Right ventricle myocardium inferior (tissue), 1 donor: ENCODE measurements at places on chromosomes 7 and 10.

GRCh38 chr7:117555260-117555659 is 75.4 kb downstream of the CFTR start:
- DNase-seq: no peak

DNA sequence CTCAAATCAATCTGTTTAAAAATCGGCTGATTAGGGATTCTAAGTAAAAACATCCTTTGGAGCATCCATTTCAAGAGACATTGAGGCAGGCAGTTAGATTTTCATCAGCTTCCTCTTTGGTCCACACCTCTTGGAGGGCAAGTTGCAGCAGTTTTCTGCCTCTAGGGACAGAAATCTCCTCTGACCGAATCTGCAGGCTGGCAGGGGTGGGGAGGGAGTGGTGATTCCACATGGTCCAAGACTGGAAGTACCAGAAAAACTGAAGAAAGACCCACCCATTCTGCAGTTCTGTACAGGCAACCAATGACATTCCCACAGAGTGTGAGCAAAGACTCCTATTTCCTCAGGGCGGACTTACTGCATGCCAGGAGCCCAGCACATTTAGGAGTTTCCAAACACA is 29.0 kb downstream of the FGFBP3 start:
- no peak for DNase-seq

- peak; percentile 76 for DNase-seq
Measured at GRCh38 chr10:95374597-95375209, 83.9 kb upstream of the PDLIM1 start.

DNA sequence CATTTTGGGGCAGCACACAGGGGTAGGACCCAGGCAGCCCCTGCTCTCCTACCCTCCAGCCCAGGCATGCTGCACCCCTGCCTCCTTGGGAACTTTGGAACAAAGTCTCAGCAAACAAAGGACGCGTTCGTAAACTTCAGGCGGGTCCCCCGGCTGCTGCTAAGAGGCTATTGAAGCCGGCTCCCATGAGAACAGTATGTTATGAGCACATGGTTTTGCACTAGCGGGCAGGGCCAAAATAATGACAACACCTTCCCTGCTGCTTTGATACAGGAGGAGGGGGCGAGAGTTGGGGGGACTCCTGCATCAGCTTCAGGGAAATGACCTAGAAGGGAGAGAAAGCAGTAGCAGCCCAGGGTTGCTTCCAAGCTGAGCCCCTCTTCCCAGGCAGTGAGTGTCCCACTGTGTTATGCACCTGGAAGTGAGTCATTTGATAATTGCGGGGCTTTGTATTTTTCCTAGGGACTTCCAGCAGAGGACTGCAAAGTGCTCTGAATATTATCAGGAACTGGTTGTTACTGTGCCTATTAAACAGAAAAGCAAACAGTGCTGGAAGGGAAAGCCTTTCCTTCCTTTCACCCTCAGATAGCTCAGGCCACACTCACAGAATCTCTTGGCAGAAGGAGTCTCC is 6.9 kb downstream of the ITPRIP start:
- no peak for DNase-seq

- DNase-seq: no peak
Measured at GRCh38 chr10:44335330-44336021, 49.4 kb downstream of the CXCL12 start.

DNA sequence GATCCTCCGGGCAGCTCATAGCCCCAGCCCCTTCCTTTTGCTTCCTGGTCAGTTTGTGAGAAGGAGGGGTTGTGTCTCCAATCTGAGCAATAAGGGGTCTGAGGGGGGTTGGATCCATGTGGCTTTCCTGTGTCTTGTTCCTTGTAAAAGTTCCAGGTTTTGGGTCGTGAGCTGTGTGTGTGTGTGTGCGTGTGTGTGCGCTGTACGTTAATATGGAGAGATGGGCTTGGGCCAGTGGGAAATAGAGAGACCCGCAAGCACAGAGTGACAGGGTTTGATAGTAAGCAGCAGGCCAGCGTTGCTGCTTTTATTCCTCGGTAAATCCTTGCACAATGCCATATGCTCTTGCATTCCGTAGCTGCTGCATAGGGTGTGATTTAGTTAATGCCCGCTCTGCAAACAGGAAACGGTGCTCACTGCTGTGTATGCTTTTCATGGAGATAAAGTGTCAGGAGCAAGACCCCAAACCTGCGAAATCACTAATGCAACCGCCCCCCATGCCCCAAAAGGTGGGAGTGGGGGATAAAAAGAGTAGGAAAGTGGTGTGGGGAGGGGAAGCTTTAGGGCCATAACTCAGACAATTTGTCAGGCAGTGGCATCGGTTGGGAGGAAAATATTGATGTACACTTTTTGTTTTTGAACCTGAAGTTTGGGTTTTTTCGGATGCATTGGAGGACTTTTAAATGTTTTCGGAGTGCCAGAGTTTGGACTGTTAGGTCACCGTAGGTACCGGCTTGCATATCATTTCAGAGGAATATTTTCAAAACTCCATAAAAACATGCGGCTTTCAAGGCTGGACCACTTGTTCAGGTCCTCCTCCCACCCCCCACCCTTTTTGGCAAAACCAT is 108.7 kb downstream of the TCF7L2 start:
- no peak for DNase-seq

DNA sequence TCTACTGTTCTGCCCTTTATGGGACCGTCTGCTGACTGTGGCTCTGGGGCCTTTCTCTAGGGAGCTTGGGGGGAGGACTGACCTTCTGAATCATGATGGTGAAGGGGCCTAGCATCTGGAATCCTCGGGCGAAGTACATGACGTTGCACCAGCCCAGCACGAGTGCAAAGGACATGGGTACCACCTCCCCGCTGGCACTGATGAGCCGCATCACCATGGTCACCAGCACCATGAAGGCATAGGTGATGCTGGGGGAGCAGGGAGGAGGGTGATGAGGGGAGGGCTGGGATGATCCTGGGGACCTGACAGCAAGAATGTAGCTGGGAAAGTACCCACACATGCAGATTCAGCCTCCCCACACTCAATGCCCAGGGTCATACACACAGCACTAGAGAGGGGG is 11.1 kb downstream of the TRPV6 start:
- DNase-seq: peak; percentile 62

GRCh38 chr10:71408436-71409225 is 11.9 kb downstream of the CDH23 start:
- no peak for DNase-seq

DNA sequence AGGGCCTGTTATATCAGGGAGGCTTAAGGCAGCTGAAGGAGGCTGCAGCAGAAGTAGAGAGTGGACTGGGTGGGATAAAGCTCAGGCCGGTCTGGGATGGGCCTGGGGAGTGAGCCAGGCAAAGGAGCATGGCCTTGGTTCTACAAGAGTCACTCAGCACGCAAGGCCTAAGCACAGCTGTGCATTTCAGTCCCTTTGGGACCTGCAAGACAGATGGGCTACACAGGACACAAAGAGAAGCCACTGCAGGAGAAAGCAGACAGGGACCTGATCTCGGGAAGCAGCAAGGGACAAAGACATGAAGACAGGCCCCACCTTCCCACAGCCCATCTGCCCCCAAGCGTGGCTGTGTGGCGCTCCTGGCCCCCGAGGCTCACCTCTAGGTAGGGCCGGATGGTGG is 29.4 kb downstream of the RRP12 start:
- DNase-seq: no peak

GRCh38 chr7:46716926-46717325 is 795.9 kb upstream of the IGFBP3 start:
- no peak for DNase-seq

- DNase-seq: no peak
Measured at GRCh38 chr10:60652628-60653027, 125.7 kb upstream of the CDK1 start.

GRCh38 chr7:91066627-91067026 is 197.6 kb upstream of the FZD1 start:
- DNase-seq: no peak

GRCh38 chr10:72285972-72286521 is 12.3 kb downstream of the DDIT4 start:
- DNase-seq: no peak

DNA sequence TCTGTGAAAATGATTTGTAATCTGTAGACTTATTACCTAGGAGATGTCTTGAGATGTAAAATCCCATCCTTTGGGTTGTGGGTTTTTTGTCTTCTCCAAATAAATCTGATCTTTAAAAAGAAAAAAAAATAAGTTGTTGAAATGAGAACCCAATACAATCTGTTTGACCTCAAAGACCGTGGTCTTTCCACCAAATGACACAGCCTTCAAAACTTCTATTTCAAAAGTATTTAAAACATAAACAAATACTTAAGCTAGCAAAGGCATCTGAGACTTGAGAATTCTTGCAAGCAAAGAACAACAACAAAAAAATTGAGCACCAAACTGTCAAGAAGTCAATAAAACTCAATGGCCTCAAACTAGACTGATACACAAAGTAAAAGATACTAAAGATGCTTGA is 67.9 kb upstream of the HECW1 start:
- no peak for DNase-seq

- DNase-seq: no peak
Measured at GRCh38 chr7:80929619-80930018, 10.8 kb upstream of the SEMA3C start.

GRCh38 chr10:33524966-33525365 is 190.5 kb upstream of the NRP1 start:
- DNase-seq: no peak

DNA sequence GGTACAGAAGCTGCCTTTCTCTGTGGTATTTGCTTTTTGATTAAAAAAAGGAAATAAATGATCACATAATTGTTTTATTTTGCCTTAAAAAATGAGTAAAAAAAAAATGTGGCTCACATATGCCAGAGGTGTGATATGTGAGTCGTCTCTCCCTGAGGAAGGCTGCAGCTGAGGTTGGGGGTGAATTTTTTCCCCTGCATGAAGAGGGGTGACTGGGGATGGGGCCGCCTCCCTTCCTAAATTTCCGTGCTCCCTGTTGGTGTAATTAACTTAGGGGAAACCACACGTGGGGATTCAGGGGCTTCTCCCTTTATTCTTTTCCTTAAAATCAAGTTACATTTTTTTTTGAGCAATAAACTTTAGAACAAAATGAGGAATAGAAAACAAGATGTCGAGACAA is 35.4 kb downstream of the MGMT start:
- DNase-seq: no peak

DNA sequence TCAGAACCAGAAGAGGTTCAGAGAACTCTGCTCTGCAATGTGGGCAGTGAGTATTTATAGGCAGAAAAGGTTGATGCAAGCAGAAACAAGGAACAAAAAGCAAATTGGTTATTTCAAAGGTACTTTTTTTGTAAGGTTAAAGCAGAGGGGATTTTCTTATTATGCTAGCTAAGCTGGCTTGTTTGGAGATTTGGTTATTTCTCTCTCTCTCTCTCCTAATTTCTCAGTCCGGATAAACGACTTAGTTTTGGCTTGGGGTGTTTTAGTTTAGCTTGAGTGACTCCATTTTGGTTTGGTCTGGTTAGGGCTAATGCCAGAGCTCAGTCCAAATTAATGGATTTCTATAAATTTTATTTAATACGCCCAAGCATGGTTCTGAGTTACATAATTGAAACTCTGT is 566.8 kb downstream of the SH2D4B start:
- no peak for DNase-seq

GRCh38 chr10:122326385-122326784 is 48.1 kb upstream of the PLEKHA1 start:
- DNase-seq: no peak

- DNase-seq: no peak
Measured at GRCh38 chr7:90709501-90710465, 113.7 kb downstream of the CDK14 start.

GRCh38 chr7:26423436-26423835 is 131.8 kb downstream of the SNX10 start:
- no peak for DNase-seq

- no peak for DNase-seq
Measured at GRCh38 chr7:155282671-155283070, 15.0 kb upstream of the INSIG1 start.
